ENCODE measurements at places on chromosomes 6 and 20.

DNA sequence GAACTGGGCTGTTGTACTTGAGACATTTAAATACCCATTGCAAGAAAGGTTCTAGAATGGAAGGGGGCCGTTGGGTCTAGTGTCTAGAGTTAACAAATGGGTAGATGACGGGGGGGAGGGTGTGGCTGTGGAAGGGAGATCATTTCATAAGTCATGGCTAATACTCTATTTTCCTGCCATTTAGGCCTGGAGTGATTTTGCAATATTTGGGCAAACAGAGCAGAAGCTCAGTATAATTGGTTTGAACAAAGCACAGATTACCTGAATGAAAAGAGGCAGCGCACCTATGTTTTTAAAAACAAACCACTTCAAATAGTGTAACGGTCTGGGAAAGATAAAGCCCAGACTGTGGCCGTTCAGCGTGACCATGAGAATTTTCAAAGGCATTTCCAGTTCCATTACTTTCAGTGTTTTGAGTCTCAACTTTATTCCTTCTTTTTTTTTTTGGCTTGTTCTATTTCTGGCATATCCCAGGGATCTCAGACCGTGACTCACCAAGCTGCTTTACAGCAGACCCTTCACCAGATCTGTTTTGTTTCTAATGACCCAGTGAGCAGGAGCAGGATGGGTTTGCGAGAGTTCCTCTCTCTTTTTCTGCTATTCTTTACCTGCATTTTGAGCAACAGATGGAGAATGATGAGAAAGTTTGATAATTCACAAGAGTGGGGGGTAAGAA is 73.7 kb downstream of the LYRM2 start:
- no peak for DNase-seq

DNA sequence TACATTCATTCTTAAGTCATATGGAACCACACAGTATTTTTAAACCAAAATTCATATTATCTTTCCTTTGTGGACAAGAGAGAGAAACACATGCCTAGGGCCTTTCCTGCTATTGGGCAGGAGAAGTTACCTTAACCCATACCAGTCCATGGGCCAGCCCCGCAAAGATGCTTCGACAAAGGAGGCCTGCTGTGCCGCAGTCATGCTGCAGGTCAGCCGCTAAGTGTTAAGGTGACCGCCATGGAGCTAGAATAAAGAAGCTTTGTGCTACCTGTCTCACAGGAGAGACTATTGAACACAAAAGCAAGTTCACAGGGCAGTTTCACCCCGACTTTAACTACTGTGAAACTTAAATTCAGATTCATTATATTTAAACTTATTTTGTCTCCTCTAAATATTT is 62.3 kb upstream of the TMEM181 start:
- DNase-seq: no peak

DNA sequence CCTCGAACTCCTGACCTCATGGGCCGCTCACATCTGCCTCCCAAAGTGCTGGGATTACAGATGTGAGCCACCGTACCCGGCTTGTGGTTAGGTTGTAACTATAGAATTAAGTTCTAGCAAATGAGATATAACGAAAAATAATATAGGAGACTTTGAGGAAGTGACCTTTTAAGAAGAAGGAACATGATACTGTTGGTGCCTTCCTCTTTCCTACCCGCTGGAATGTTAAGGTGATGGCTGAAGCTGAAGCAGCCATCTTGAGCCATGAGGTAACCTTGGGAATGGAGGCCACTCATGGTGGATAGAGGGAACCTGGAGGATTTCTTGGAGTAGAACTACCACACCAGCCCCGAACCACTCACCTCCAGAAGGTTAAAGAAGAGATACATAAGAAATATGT is 48.1 kb upstream of the MDGA1 start:
- no peak for DNase-seq

DNA sequence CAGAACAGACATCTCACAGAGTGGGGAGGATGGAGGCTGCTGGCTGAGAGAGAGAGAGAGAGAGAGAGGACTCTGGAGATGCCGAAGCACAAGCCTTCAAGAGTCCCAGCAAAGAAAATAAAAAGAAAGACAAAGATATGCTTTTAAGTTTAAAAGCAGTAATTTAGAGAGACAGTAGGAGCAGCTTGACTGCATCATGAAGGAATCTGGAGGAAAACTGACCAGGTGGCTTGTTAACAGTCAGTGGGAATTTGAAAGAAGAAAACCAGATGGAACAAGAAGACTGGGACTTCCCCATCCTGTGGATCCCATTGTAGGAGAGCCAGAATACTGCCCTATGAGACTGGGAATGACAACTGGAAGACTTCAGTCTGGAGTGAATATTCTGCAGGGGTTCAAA is 46.3 kb upstream of the PLN start:
- DNase-seq: no peak

GRCh38 chr20:10645205-10645570 is 28.6 kb downstream of the JAG1 start:
- DNase-seq: no peak

DNA sequence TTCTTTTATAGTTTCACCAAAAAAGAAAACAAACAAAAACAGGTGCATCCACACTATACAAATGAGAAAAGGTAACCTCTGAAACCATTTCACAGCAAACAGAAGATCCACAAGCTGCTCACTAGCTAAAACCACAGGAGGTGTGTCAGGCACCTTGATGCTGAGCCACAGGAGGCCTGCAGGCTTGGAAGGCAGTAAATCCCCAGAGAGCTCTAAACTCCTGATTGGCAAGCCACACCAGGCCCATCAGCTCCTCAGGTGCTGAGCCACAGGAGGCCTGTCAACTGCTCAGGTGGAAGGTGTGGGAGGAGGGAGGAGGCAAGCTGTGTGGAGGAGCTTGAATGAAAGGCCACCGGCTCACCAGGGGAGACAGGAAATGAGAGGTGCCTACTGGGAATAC is 273.0 kb downstream of the PKHD1 start:
- no peak for DNase-seq

GRCh38 chr6:6860863-6861262 is 246.9 kb upstream of the RREB1 start:
- no peak for DNase-seq

GRCh38 chr6:47571488-47571887 is 93.9 kb downstream of the CD2AP start:
- no peak for DNase-seq

DNA sequence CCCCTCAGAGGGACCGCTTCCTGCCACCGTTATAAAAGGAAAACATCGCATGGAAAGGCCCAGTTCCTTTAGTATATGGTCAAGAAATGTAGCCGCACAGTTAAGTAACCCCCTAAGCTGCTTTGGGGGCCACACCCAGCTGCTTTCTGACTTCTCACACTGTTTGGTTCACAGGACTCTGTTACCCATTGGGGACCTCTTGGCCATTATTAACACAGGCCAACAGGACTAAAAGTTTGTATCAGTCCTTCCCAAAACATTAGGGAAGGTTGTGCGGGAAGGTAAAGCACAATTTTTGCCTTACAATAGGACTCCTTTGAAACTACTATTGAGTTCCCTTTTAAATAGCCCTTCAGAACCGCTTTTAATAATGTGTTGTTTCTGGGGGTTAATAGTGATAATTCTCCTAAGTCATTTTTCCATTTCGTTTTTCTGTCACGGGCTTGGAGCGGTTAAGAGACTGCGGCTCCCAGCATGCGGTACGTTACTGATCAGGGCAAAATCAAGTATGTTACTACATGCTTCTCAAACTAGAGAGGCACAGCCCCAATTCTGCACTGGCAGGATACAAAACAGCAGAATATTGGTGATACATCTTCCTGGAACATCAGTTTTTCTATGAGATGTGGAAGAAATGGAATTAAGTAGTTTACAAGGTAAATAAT is 668 bp upstream of the RPP40 start:
- DNase-seq: no peak

- DNase-seq: no peak
These were observed 930.1 kb upstream of the MAN1A1 start for GRCh38 chr6:120279466-120280167.

GRCh38 chr20:37131486-37131885 is 35.7 kb upstream of the RBL1 start:
- no peak for DNase-seq

DNA sequence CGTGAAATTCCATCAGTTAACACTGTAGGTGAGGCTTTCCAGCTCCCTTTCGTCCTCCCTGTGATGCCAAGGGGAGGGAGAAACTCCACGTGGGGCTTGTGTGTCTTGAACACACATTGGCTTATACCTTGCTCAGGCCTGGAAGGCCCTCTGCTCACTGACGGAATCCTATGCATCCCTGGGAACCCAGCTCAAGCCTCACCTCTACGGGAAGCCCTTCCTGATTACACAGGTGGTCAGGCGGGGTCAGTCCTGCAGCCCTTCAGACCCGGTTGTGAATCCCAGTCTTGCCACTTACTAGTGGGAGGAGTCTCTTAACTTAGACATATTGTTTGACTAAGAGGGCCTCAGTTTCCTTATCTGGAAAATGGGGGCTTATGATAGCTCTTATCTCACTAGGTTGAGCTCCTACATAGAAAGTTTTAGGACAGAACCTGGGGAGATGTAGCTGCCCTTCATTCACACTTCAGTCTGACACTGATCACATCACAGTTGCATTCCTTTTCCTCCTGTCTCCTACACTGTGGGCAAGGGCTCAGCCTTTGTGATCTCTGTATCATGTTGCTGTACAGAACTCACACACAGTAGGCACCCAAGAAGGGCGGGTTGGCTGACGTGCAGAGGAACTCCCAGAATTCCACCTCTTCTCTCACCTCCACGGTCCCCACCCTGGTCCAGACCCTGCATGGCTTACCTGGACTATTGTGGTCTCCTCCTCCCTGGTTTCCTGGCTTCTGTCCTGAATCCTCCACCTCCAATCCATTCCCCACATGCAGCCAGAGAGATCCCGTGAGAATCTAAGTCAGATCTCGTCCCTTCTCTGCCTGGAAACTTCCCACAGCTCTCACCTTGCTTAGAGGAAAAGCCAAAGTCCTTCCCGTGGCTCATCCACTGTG is 129.6 kb downstream of the CEBPB start:
- no peak for DNase-seq

DNA sequence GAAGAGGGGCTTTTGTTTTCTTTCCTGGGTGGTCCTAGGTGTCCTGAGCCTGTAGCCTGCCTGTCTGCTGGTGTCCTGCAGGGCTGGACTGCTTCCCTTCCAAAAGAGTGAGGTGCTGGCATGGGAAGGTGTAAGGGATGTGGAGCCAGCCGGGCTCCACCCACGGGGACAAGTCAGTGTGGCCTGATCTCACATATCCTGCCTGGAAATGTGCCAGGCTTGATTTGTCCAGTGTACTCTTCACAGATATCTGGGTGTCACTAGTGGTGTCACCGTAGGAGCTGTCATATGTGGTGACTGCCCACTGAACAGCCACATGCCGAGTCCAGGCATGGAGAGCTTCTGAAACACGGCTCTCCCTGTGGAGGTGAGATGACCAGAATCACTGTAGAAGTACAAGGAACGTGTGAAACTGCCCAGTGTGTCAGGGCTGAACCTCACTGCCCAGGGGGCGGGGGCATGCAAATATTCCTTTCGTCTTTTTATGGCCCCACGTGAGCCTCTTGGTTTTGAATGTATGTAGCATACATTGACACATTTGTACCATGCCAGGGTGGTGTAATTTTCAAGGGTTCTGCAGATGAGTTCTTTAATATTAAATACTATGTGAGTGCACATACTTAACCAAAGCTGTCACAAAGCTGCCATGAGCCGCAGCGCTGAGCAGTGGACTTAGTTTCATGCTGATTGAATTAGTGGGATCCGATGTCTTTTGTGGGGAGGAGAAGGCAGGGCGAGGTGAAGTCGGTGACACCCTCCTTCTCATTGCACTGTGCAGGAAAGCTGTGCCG is 55.8 kb downstream of the CDH4 start:
- no peak for DNase-seq

DNA sequence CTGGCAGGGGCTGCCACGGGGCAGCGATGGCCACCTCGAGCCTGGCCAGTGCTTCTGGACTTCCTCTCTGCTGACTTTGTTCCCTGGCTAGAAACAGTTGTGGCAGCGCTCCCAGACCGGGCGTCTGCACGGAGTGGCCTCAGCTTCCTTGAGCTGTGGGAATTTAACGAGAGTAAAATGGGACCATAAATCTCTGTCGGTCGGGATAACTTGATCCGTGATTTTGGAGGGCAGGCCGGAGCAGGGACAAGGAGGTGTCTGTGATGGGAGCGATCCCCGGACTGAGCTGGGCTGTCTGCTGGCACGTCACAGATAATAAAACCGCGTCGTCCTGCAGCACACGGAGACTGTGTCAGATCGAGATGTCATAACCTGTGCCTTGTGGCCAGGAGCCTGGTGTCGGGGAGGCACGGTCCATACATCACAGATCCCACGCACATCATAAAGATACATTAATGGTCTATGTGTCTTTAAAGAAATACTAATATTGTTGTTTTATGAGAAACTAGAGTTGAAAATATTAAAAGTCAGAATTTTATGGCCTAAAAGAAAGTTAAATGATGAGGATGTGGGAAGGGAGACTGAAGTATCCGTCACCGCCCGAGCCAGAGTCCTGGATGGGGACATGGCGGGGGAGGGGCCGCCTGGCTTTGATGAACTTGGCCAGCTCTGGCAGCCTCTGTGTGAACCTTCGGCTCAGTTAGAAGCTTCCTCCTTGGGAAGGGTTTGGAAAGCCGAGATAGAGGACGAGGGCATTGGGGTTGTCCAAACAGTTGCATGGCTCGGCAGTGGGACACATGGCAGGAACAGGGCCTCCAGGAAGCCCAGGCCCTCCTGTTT is 6.5 kb upstream of the RBBP8NL start:
- no peak for DNase-seq

DNA sequence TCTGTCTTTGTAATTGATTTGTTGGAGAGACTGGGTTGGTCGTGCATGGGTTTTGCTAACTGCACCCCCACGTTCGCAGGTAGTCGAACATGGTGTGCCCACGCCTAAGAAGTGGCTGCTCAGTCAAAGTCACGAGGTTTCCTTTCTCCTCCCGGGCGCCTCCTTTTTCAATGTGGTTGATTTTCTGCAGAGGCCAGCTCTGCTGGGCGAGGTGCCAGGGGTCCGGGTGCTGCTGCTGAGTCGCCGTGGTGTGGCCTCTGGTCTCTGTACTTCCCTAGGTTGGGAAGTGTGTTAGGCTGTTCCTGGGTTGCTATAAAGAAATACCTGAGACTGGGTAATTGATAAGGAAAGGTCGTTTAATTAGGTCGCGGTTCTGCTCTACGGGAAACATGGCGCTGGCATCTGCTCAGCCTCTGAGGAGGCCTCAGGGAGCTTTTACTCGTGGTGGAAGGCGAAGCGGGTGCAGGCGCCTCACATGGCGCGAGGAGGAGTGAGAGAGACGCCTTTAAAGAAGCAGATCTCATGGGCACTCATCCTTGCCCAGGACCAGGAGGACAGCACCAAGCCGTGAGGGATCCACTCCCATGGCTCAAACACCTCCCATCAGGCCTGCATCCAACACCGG is 14.1 kb downstream of the OSBPL2 start:
- DNase-seq: no peak

DNA sequence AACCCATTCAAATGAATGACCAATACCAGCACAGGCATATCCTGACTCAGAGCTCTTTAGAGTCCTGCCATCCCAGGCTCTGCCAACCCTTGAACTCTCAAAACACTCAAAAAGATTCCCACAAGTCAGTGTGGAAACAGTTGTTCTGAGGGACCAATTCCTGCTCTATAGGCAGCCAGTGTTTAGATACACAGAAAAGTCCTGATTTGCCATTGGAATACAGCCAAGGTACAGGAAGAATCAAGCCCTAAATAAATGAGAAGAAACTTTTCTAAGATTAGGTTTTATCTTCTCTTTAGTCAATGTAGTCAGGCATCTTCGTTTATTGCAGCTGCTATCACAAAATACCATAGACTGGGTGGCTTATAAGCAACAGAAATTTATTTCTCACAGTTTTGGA is 626.8 kb upstream of the ARID1B start:
- DNase-seq: no peak
